NCI-H187 treated with DMSO at 0.1 percent for 48 hours (cell line): ENCODE measurements at places on chromosomes 3 and 15.

DNA sequence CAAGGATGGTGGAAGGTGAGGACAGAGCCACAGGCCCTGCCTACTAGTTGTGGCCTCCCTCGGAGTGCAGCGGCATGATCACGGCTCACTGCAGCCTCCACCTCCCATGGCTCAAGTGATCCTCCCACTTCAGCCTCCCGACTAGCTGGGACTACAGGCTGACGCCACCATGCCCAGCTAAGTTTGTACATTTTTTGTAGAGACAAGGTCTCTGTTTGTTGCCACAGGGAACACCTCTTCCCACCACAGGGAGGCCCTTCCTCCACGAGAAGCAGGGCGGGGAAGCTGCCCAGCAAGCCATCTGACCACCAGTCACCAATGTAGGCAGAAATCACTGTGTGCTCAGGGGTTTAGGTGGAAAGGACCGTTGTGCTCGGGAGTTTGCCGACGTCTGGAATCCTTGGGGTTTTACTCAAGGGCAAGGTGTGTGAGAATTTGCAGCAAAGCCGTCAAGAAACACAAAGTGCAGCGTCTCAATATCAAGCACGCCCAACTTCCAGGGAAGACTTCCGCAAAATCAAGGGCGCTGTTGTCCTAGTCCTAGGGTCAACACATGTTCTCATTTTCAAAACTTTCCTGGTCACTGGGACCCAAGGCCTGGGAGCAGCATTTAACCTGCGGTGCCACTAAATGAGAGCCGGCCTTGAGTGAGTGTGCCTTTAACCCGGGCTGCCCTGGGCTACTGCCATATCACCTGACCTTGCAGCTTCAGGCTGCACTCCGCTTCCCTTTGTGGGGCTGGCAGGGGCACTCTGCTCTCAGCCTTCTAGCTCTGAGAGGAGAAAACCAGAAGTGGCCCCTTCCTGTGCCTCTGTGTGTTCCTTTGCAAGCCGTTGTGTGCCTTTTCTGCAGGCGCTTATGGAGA is 65.7 kb downstream of the SLC12A8 start:
- DNase-seq: no peak

GRCh38 chr3:58742239-58742638 is 75.7 kb upstream of the FAM3D start:
- DNase-seq: no peak

GRCh38 chr15:47292638-47293190 is 424.6 kb upstream of the SEMA6D start:
- no peak for DNase-seq

DNA sequence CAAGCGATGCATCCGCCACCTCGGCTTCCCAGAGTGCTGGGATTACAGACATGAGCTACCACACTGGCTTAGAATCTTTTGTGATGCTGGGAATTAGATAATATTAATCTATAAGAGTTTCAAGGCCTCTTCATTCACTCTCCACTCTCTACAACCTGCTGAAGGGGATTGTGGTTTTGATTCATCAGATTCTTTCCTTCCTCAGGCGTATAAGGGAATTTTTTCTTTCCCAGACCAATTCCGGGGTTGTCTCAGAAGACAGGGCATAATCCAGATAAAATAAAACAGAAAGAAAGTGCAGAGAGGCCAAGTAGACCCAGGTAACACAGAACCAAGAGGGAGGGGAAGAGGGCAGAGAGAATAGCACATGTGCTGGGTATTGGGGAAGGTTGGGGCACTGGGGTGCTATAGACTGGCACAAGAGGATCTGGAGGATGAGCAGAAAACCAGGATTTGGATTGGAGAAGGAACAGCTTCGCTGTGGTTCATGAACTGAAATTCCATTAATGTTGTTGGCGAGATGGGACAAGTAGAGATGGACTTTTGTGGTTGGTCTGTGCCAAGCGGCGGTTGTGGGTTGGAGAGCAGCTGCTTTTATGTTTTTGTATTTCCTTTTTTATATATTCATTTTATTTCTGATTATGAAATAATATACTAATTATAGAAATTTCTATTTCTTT is 12.8 kb downstream of the ARL6IP5 start:
- no peak for DNase-seq

- no peak for DNase-seq
Measured at GRCh38 chr15:41115161-41115651, 874 bp downstream of the INO80 start.

GRCh38 chr3:188266562-188267274 is 112.8 kb downstream of the LPP start:
- no peak for DNase-seq

DNA sequence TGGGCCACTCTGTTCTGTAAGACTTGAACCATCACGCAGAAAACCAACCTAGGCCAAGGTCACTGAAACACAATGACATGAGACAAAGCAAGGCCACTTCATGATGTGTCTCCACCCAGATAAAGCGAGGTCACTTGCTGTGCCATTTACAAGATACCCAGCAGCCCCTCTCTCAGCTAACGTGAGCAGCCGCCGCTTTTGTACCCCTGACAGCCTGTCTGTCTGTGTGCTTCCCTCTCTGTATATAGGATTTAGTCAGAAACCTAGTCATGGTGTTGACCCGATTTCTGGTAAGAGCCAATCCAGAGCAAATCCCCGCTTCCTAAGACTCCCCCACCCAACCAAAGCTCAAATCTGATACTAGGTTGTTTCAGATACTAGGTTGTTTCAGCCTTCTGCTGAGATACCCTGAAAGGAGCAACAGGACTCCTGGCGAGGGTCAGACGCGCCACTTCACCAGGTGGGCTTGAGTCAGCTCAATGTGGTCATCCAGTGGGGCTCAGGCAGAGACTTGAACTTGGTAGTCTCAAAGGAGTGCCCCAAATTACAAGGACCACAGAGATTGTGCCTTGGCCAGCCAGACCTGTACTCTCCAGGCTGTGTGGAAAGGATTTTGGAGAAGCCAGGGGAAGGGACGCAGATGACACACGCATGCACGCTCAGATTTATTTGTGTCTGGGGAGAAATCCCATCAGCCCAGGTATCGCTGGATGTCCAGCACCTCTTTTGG is 3.1 kb upstream of the ZXDC start:
- DNase-seq: no peak

- DNase-seq: no peak
Measured at GRCh38 chr15:60854858-60855564, 374.1 kb downstream of the RORA start.
